ENCODE measurements at places on chromosomes 13 and 19. TPM values are rescaled to one million over a fixed set of nuclear protein-coding genes. Genes with fewer than 3 reads are reported as not detected.

DNA sequence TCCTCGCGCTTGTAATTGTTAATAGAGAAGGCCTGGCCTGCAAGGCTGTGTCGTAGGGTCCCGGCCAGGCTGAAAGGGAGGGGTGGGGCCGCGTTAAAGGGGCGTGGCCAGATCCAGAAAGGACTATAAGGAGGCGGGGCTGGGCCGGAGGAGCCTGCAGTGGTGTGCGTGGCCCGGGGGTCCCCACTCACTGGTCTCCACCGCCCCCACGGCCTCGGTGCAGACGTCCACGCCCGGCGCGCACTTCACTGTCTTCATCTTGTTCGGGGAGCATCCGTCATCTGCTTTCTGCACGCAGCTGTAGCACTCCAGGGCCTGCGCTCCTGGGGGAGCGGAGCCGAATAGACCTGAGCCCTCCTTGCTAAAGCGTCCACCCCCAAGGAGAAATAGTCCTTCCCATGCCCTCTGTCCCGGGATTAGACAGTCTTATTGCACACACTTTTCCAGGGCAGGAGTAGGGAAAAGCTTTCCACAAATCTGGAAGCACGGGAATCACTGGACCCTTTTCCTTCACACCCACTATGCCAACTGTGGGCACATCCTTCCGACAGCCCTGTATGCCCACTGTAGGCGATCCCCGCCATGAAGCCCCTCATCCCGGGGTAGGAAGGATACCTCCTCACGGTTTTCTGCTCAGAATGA, 1.2 kb downstream of the LYPD3 start:
- peaks cover 11% of the 10 kb centered on the region for H3K36me3 ChIP-seq
- DNase-seq = no peak
- peak overlapping the region; percentile 80 for H3K4me3 ChIP-seq
- peak overlapping the region; percentile 63 for H3K27ac ChIP-seq
- peaks cover 39% of the 10 kb centered on the region for H3K4me1 ChIP-seq
- no peaks in the 10 kb centered on the region for H3K27me3 ChIP-seq

GRCh38 chr19:7211191-7211951, 82.8 kb downstream of the INSR start:
- no peak overlapping the region for H3K27ac ChIP-seq
- no peak overlapping the region for H3K4me3 ChIP-seq
- no peaks in the 10 kb centered on the region for H3K27me3 ChIP-seq
- no peaks in the 10 kb centered on the region for H3K36me3 ChIP-seq
- no peaks in the 10 kb centered on the region for H3K4me1 ChIP-seq

DNA sequence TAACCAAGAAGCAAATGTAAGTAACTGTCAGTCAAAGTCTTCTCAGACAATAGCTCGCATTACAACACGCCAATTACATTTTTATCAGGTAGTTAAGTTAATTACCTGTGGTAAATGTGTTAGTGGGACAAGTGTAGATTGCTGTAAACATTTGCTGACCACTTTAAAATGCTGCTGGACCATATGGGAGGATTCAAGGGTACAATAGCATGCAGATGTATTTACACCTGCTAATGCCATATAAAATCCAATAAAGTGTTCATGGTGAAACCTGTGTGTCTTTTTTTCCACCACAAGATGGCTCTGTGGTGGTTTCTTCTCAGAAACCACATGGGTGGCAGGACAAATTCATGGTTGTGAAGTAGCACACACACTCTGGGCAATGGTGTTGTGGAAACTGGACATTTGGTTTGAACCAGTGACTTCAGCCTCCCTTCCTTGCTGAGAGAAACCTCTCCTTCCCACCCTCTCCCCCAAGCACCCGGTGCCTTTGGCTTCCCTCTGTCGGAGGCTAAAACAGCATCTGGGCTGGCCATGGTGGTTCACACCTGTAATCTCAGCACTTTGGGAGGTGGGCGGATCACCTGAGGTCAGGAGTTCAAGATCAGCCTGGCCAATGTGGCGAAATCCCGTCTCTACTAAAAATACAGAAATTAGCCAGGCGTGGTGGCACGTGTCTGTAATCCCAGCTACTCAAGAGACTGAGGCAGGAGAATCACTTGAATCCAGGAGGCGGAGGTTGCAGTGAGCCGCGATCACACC, 18.1 kb upstream of the GTF3A start:
- no peak overlapping the region for H3K27ac ChIP-seq
- no peak for DNase-seq
- peaks cover 47% of the 10 kb centered on the region for H3K27me3 ChIP-seq
- H3K4me1 ChIP-seq = no peaks in the 10 kb centered on the region

DNA sequence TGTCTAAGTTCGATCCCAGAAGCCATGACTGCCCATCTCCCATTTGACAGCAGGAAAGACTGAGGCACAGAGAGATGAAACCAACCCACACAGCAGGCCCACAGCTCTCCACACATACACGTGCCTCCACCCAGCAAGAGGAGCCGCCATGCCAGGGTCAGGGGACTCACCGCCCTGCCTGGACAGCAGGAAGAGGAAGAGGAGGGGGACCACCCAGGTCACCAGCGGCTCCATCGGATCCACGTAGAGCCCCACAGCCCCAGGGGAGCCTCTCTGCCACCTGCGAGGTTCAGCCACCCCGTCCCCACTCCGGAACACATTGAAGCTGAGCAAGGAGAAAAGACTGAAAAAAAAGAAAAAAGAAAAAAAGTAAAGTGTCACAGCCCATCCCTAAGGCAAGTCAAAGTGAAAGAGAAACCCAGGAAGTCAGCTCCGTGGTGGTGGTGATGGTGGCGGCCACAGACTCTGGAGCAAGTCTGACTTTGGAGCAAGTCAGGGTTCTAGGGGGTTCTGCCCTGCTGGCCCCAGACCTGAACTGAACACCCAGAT, at the start of gene IL12RB1:
Gene IL12RB1 (minus strand): TSS at position 345 of the 549 bp plus-strand sequence. CDS start 111 bp downstream, at position 234.
- H3K27ac ChIP-seq = no peak within 1 kb of the TSS
- DNase-seq = no peak
- H3K36me3 ChIP-seq = no peaks in the 10 kb centered on the region
- no peak within 1 kb of the TSS for H3K4me3 ChIP-seq
- H3K4me1 ChIP-seq = no peaks in the 10 kb centered on the region

- no peaks in the 10 kb centered on the region for H3K27me3 ChIP-seq
- H3K4me1 ChIP-seq = peaks cover 38% of the 10 kb centered on the region
- no peak overlapping the region for H3K4me3 ChIP-seq
- no peaks in the 10 kb centered on the region for H3K36me3 ChIP-seq
- DNase-seq = peak; percentile 74
Observed at GRCh38 chr13:112791663-112792440, 102.0 kb downstream of the ATP11A start.

GRCh38 chr13:46569456-46569855, 16.5 kb downstream of the LRCH1 start:
- DNase-seq = no peak
- no peak overlapping the region for H3K27ac ChIP-seq
- no peak overlapping the region for H3K4me3 ChIP-seq
- H3K36me3 ChIP-seq = no peaks in the 10 kb centered on the region
- H3K4me1 ChIP-seq = no peaks in the 10 kb centered on the region

GRCh38 chr19:1235625-1236538, 1.9 kb downstream of the CBARP start:
- H3K36me3 ChIP-seq = no peaks in the 10 kb centered on the region
- H3K27me3 ChIP-seq = no peaks in the 10 kb centered on the region
- no peak overlapping the region for H3K27ac ChIP-seq
- no peak for DNase-seq

DNA sequence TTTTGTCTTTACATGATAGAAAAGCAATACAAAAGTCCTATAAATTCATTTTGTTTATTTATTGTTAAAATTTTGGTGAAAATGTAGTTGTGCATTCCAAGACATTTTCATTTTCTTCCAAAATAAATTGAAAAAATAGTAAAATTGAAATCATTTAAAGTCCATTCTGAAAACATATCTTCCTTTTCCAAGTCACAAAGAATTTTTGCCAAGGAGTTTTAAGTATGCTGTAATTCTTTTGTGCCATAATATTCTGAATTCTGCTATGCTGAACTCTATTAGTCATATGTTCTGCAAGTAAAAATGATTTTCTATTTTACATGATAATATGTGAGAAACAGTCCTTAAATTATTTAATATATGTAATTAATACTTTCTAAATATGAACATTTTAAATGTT, 879.6 kb upstream of the SLC10A2 start:
- no peak overlapping the region for H3K27ac ChIP-seq
- no peaks in the 10 kb centered on the region for H3K4me1 ChIP-seq
- no peak for DNase-seq
- H3K4me3 ChIP-seq = no peak overlapping the region

GRCh38 chr13:30870049-30870884, 35.8 kb upstream of the MEDAG start:
- no peaks in the 10 kb centered on the region for H3K27me3 ChIP-seq
- H3K4me3 ChIP-seq = peak overlapping the region; percentile 40
- no peaks in the 10 kb centered on the region for H3K36me3 ChIP-seq
- H3K4me1 ChIP-seq = 0 out of 2 replicates have a peak, but pooled peaks cover 4% of the 10 kb centered on the region
- peak overlapping the region; percentile 46 for H3K27ac ChIP-seq

- H3K27me3 ChIP-seq = no peaks in the 10 kb centered on the region
- no peak for DNase-seq
- no peaks in the 10 kb centered on the region for H3K36me3 ChIP-seq
- no peaks in the 10 kb centered on the region for H3K4me1 ChIP-seq
- no peak overlapping the region for H3K27ac ChIP-seq
Observed at GRCh38 chr19:1575323-1576241, 7.5 kb upstream of the MEX3D start.

DNA sequence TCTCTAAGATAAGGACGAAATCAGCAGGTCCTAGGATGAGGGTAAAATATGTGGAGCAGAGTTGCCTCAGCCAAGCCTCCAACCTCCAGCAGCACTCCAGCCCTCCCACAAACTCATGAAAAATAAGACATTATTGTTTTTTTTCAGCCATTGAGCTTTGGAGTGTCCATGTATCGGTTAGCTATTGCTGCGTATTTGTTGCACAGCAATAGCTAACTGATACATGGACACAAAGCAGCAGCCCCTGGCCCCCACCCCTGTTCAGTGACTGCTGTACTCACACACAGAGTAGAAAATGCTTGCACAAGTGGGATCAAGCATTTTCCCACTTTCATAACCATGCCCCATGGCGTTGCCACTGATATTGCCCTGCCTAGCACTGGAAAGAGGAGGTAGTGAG, 19.1 kb upstream of the URI1 start:
- no peaks in the 10 kb centered on the region for H3K4me1 ChIP-seq
- peaks cover 30% of the 10 kb centered on the region for H3K27me3 ChIP-seq
- H3K27ac ChIP-seq = no peak overlapping the region
- no peaks in the 10 kb centered on the region for H3K36me3 ChIP-seq

DNA sequence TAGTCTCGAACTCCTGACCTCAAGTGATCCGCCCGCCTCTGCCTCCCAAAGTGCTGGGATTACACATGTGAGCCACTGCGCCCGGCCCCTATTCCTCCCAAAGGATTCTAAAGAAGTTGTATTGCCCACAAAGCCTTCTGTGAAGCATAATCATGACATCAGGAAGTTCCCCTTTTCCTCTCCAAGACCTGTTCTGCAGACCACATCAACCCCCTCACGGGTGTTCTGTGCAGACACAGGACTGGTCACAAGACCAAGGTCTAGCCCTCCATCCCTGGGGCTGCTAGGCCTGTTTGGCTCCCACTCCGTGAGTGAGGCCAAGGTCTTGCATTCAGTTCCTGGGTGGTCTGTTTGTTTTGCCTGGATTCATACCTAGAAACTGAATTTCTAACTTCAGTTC, 178.1 kb downstream of the FLT1 start:
- no peak overlapping the region for H3K27ac ChIP-seq
- DNase-seq = no peak
- no peak overlapping the region for H3K4me3 ChIP-seq
- peaks cover 22% of the 10 kb centered on the region for H3K27me3 ChIP-seq

GRCh38 chr13:40116008-40116407, 460.5 kb downstream of the COG6 start:
- no peaks in the 10 kb centered on the region for H3K36me3 ChIP-seq
- H3K4me3 ChIP-seq = no peak overlapping the region
- H3K27me3 ChIP-seq = no peaks in the 10 kb centered on the region
- DNase-seq = peak; percentile 60

DNA sequence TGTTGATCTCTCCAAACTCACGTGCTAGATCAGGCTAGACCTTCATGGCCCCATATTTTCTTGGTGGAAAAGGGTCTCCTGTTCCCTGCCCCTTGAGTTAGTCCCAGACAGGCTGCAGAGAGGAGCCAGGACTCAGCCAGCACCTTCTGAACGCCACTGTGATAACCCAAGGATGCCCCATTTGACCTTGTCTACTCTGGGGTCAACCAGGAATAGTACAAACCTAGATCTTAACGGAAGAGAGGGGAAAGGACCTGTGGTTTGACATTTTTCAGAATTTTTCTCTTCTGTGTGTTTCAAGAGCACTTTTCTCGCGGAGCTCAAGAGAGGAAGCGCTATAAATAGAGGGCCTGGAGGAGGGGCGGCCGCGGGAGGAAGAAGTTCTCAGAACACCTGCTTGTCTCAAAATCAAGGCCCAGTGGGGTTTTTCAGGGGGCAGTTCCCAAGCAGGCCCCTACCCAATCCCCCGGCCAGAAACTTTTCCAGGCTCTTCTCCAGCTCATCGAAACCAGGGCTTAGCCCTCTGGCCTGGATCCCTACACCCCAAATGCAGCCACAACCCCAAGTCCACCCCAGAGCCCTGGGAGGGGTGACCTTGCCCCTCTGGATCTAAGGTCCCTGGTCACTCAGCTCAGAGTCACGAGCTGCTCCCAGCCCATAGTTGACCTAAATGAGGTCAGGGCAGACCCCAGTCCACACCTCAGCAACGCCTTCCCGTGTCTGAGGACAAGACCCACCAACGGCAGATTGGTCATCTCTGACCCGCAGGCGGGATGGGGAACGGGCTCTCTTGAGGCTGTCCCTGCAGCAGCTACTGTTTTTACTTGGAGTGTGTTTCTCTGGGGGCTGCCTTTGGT, 75.6 kb upstream of the TM9SF2 start:
- no peak overlapping the region for H3K4me3 ChIP-seq
- no peak for DNase-seq
- H3K27me3 ChIP-seq = peaks cover 34% of the 10 kb centered on the region
- H3K27ac ChIP-seq = no peak overlapping the region

- no peaks in the 10 kb centered on the region for H3K27me3 ChIP-seq
- no peaks in the 10 kb centered on the region for H3K4me1 ChIP-seq
- no peak for DNase-seq
- H3K27ac ChIP-seq = no peak overlapping the region
- no peaks in the 10 kb centered on the region for H3K36me3 ChIP-seq
- H3K4me3 ChIP-seq = no peak overlapping the region
Observed at GRCh38 chr13:83414393-83414792, 467.9 kb downstream of the SLITRK1 start.

The FSD1 gene
- not detected for total RNA-seq

Measured in PC-9 (cell line).